MG63 (cell line): ENCODE measurements at places on chromosomes 5 and 9. TPM values are rescaled to one million over a fixed set of nuclear protein-coding genes. Genes with fewer than 3 reads are reported as not detected.
A peak's percentile ranks its signal among the peaks of the same experiment; 100 is the strongest.

TAF9 gene
- total RNA-seq: 73.7 and 104 TPM in 2 replicates

DNA sequence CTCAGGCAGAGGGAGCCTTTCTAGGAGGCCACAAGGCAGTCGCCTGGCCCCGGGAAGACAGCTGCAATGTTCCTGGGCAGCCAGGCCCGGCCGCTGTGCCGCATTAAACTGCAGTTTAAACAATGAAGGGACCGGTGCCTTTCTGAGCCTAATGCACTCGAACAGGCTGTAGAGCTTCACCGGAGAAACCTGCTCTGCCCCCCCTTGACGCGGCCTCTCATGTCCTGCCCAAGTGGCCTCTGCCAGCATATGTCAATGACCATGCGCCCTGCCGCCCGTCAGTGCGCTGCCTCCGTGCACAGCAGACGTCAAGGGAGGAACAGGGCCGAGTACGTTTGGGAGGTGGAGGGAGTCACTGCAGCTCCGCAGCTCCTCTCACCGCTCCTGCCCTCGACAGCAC is 38.4 kb upstream of the BARHL1 start:
- DNase-seq: no peak

- DNase-seq: no peak
Measured at GRCh38 chr9:105173306-105173705, 71.1 kb upstream of the SLC44A1 start.

GRCh38 chr5:76524868-76525267 is 98.3 kb downstream of the F2RL2 start:
- peak; percentile 70 for DNase-seq

BAAT gene
- 0.13 TPM in 1 of 2 replicates, not detected in the other for total RNA-seq

- DNase-seq: no peak
Measured at GRCh38 chr9:89716559-89716958, 111.7 kb downstream of the GADD45G start.

QRFP gene
- not detected in 2 replicates for total RNA-seq

LHX6 gene
- not detected in 2 replicates for total RNA-seq

- no peak for DNase-seq
Measured at GRCh38 chr5:80119372-80119771, 84.2 kb downstream of the THBS4 start.

- DNase-seq: no peak
Measured at GRCh38 chr9:20760246-20760891, 76.3 kb downstream of the FOCAD start.

- DNase-seq: no peak
Measured at GRCh38 chr5:173973616-173973969, 15.4 kb upstream of the C5orf47 start.

PRSS3 gene
- not detected in 2 replicates for total RNA-seq

GRCh38 chr5:2125901-2126265 is 243.2 kb upstream of the IRX4 start:
- DNase-seq: no peak
